NCI-H2081 treated with DMSO at 0.1 percent for 48 hours (cell line): ENCODE measurements at places on chromosomes 2 and 18.

GRCh38 chr18:23710068-23710527 is 20.8 kb downstream of the LAMA3 start:
- no peak for DNase-seq

DNA sequence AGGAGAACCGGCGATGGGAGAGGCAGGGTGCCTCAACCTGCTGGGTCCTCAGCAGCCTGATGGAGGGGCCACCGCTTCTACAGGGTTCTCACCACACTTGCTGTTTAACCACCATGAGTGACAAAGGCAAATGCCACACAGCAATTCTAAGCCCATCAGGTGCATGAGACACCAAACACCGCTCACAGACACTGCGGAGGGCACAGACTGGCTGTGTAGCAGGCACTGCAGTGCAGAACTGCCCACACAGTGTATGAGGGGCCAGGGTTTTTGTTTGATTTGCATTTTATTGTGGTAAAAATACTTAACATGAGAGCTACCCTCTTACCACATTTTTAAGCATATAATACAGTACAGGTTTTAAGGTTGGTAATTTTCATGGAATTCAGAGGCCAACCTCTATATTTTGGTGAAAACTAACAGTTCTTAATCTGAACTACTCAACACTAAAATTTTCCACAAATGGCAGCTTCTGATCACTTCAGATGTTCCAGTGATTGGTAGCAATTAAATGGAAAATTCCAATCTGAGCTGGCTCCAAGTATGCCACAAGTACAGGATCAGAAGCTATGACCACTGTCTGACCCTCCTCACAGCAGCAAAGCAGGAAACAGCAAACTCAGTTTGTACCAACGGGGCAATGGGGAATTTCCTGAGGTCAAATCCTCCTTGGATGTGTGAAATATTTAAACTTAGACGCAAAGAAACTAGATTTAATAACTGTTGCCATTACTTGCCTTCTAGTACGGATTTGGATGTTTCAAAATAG is 67.7 kb downstream of the FAM210A start:
- DNase-seq, result no peak

GRCh38 chr2:137523931-137524330 is 440.3 kb upstream of the HNMT start:
- no peak for DNase-seq

GRCh38 chr2:124328397-124328796 is 303.3 kb downstream of the CNTNAP5 start:
- no peak for DNase-seq

DNA sequence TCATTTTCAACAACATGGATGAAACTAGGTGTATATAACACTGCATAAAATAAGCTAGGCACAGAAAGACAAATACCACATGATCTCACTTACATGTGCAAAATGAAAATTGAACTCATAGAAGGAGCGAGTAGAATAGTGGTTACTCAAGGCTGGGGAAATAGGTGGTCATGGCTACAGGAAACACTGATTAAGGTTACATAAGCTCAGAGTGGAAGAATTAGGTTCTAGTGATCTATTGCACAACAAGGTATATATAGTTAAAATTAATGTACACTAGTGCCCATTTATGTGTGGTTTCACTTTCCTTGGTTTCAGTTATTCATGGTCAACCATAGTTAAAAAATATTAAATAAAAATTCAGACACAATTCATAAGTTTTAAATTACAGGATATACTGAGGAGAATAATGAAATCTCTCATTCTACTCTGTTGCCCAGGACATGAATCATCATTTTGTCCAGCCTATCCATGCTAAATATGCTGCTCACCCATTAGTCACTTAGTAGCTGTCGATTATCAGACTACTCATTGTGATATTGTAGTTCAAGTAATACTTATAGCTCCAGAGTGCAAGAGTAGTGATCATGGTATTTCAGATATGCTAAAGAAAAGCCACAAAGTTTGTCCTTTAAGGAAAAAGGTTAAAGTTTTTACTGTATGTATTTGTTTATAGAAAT is 1530.9 kb upstream of the LRRTM1 start:
- no peak for DNase-seq

DNA sequence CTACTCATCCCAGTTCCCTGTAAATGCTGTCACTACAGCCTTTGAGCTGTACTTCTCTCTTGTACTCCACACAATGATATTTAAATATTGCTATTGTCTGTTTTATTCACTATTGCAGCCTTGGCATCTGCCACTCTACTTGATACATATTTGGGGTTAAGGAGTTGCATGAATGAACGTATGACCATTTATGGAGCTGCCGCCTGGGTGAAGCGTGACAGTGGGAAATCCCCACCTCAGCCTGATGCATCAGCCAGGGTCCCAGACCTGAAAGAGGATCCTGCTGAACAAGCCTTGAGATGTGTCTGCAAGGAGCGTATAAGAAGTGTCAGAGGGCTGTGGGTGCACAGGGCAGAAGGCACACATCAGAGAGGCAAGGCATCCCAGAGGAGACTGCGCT is 39.1 kb downstream of the MRPL35 start:
- DNase-seq, result no peak

DNA sequence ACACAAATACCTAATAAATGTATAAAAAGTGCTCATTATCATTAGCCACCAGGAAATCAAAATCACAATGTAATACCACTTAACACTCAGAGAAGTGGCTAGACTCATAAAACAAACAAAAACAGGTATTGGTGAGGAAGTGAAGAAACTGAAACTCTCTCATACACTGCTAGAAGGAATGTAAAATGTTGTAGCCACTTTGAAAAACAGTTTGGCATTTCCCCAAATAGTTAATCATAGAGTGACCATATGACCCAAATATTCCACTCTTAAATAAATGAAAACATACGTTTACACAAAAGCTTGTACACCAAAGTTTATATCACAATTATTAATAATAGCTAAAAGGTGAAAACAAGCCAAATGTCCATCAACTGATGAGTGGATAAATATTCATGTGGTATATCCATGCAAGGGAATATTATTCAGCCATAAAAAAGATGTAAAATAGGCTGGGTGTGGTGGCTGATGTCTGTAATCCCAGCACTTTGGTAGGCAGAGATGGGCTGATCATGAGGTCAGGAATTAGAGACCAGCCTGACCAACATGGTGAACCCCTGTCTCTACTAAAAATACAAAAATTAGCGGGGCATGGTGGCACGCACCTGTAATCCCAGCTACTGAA is 86.2 kb upstream of the COL5A2 start:
- no peak for DNase-seq

DNA sequence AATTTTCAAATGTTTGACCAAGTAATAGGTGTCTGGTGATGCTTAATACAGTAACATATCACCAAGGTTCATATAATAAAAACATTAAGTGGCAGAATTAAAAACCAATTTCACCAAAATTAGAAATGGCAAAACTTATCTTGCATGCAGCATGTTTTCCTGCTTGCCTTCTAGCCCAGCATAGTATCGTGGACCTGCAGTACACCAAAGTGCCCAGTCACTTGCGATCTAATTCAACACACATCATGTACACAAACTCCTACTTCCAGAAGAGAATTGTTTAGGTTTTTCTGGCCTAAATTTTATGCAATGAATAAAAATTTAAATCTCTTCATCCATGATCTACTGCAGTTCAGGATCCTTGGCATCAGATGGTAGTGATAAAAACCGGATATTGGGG is 28.9 kb downstream of the LPIN2 start:
- no peak for DNase-seq
